ENCODE measurements at places on chromosomes 6 and 20. TPM values are rescaled to one million over a fixed set of nuclear protein-coding genes. Genes with fewer than 3 reads are reported as not detected.

Gene GPR63
- polyA plus RNA-seq = 0.73 TPM

Gene MOCS1
- 4.9 TPM for polyA plus RNA-seq

Gene GSTA3
- polyA plus RNA-seq = not detected

Gene C6orf141
- polyA plus RNA-seq = not detected

Gene ZNF341
- 2.8 TPM for polyA plus RNA-seq

Gene SNX21
- 22.1 TPM for polyA plus RNA-seq

Gene PRDM13
- polyA plus RNA-seq = 0.02 TPM

Gene DEF6
- polyA plus RNA-seq = 0.13 TPM

Gene APOBEC2
- not detected for polyA plus RNA-seq

Gene AP5S1
- polyA plus RNA-seq = 10.3 TPM

Gene PDE10A
- 0.43 TPM for polyA plus RNA-seq

Gene BTBD3
- polyA plus RNA-seq = 14.7 TPM

Data from SK-N-SH (cell line).